ENCODE measurements at places on chromosomes 5 and 9.
A peak's percentile ranks its signal among the peaks of the same experiment; 100 is the strongest.

DNA sequence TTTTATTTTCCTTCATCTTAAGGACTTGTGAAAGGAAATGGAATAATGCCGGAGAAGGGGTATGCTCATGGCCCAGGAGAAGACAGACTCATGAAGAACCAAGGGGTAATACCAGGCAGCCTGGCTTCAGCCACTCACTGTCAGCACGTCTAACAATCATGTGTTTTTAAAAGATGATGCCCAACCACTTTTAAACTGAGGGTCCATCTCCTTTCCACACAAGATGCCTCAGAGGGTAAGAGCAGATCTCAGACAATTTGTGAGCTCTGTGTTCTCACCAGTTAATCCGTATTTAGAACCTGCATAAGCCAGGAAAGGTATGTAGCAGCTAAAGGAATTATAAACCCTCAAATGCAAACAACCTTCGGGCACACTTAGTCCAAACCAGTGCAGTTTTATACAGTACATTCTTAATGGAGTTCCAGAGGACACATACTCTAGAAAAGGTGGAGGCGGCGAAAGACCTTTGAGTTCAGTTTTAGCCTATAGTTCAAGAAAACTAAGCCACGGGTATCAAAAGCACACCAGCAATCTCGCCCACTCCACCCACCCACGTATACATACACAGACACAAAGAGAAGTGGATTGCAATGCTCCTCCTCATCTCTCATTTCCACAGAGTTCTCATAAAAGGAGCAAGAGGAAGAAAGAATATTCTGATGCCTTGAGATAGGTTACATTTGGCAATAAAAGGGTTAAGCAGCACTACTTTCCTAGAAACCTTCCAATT lies 2.6 kb downstream of the DIAPH1 start:
- DNase-seq: no peak

DNA sequence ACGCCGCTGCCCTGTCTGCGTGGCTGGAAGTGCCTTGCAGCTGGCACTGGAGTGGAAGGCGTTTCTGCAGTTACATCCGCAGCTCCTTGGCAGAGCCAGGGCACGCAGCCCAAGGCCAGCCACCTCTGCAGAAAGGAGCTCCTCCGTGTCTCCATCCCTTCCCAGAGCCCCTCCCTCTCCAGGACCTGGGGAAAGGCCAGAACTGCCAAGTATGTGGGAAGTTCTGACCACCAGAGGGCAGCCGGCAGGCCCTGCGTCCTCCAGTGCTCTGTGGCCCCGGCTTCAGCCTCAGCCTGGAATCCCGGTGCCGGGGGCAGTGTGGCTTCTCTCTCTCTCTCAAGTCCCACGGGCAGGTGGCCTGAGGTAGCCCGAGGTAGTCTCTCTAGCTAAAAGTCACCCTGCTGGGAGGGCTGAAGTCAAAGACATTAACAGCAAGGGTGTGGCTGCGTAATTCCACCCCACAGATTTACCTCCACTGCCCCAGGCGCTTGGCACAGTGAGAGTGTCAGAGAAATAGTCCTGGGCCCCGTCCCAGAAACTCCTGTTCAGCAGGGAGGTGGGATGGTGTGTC lies 101.7 kb upstream of the FCN2 start:
- DNase-seq: peak; percentile 30

GRCh38 chr9:82651474-82651873 lies 411.5 kb downstream of the RASEF start:
- DNase-seq: no peak

- no peak for DNase-seq
Measured at GRCh38 chr5:95754545-95754944, 23.4 kb downstream of the RHOBTB3 start.

DNA sequence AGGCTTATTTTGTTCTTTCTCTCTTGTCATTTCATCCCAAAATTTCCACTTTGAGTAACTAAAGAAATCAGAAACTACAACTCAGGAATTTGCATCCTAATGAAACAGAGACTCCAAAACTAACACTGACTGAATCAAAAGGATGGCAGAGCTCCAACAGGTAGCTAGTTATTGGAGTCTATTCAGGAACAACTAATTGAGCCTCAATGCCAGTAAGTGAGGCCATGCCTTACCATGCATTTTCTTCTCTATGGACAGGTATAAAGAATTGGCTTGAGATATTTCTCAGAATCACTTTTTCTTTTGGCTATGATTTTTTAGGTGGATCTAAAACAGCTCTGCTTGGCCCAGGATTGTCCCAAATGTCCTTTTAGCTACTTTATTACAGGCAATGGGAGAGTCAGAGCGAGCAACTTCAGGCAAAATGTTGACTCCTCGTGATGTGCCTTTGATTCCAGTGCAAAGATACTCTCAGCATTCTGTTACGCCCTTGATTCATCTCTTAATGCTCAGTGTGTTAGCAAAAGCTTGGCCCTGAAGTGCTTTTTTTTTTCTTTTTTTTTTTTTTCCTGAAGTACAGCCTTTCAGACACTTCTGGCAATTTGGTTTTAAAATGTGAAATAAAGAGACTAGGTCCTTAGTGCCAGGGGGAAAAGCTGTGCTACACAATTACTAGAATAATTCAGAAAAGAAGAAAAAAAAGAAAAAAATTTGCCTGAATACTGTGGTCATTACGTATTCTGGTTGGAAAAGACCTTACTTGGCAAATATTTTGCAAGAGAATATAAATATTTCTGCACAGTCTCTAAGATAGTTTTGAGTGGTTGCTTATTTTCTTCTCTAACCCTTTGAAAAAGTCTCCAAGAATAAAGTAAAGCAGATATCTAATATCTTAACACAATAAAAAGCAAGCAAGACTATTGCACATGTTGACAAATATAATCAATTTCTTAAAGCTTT lies 423.7 kb downstream of the ANXA1 start:
- DNase-seq: no peak

GRCh38 chr5:121805911-121806310 lies 45.8 kb upstream of the FTMT start:
- DNase-seq: no peak

DNA sequence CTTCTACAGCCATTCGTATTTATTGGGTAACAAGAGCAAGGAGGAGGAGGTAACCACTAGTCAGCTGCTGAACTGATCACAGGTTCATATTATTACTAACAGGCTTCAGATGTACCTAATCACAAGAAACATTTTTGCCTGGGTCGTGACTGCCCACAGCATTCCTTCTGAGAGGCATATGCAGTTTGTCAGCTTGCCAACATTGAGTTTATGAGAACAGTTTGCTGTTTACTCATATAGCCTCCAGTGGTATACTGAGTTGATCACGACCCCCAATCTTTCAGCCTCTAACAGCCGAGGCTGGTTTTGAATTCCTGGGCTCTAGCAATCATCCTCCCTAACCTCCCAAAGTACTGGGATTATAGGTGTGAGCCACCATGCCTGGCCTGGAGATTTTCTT lies 693.6 kb downstream of the TLE1 start:
- no peak for DNase-seq

DNA sequence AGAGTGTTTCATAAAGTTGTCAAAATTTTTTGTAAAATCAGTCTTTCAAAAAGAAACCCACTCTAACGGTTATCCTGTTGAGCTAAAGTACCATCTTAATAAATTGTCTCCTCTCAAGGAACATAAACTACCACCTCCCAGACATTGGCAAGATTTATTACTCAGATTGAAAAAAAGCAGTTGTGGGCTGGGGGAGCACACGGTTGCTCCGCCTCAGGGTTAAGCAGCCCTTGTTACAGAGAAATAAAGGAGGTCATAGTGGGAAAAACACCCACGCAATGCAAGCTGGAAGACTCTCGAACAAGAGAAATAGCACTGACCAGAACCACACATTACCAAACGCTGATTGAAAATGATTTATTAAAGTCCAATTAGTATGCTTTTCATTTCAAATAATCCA lies 165.3 kb downstream of the LPAR1 start:
- DNase-seq: no peak

DNA sequence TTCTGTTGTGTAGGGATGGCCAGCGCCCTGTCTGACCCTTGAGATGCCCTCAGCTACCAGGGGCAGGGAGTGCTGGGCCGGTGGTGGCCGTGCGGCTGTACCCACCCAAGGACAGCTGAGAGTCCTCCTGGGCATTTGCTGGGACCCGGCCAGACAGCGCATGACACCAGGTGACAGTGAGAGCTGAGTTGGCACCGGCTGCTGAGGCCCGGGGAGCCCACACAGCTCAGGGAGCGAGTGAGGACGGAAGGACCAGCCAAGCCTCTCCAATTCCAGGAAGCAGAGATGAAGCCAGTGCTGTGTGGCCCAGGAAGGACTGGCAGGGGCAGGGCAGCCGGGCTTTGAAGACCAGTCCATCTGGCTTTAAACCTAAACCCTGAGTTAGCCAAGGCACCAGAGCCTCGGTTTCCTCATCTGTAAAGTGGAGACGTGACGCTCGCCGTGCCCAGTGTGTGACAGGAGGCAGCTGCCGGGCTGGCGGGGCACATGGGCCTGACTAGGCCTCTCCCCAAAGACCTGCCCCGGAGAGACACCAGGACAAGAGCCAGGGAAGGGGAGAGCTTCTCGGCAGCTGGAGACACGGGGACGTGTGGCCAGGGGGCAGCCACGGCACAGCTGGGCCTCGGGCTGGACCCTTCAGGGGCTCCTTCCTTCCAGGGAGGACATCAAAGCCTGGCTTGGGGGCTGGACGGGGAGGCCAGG lies 3.0 kb upstream of the AGPAT2 start:
- no peak for DNase-seq

DNA sequence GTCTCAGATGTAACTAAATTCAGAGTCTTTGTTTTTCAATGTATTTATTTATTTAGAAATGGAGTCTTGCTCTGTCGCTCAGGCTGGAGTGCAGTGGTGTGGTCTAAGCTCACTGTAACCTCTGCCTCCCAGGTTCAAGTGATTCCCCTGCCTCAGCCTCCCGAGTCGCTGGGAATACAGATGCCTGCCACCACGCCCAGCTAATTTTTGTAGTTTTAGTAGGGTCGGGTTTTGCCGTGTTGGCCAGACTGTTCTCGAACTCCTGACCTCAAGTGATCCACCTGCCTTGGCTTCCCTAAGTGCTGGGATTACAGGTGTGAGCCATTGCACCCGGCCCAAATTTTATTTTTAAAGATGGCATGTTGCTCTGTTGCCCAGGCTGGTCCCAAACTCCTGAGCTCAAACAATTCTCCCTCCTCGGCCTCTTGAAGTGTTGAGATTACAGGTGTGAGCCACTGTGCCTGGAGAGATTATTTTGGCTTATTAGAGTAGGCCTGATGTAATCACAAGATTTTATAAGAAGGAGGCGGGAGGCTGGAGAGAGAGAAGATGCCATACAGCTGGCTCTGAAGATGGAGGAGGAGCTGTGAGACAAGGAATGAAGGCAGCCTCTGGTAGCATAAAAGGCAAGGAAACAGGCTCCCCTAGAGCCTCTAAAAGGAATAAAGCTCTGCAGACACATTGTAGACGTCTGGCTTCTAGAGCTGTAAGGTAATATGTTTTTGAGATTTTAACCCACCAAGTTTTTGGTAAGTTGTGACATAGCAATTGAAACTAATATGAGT lies 12.9 kb upstream of the KLF9 start:
- DNase-seq: no peak

GRCh38 chr9:13179257-13179656 lies 100.2 kb downstream of the MPDZ start:
- no peak for DNase-seq

GRCh38 chr5:92599217-92599810 lies 981.7 kb downstream of the NR2F1-AS1 start:
- peak; percentile 1 for DNase-seq

DNA sequence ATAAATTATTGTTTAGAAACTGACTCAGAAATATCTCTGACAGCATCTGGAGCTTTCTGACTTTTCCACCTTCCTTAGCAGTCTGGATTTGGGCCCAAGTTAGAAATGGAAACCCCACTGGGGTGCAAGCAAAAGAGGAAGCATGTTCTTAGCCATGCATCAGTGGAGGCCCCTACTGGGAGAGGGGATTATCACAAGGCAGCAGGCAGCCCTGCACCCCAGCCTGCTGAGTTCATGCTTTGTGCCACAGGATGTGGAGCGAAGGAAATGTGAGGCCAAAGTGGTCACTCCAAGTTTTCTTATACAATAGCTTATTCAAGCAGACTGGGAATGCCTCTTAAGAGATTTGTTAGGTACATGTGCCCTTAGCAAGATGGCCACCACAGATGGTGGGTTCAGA lies 146.5 kb upstream of the TLX3 start:
- DNase-seq: no peak

DNA sequence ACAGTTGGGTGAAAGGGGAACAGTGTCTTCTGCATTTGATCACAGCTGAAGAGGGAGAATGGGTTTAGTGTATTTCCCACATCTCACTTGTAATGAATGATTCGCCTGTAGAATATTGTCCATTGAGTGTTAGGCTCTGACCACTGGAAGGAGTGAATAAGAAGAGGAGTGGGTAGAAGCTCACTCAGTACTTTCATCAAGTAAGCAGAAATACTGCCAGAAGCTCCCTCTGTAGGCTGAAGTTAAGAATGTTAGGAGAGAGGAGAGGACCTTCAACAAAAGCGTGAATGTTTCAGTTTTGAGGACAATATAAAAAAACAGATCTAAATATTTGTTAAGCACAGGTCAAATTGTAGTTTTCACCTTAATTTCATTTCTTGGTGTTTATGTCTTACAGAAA lies 27.5 kb downstream of the FSD1L start:
- DNase-seq: peak; percentile 29

DNA sequence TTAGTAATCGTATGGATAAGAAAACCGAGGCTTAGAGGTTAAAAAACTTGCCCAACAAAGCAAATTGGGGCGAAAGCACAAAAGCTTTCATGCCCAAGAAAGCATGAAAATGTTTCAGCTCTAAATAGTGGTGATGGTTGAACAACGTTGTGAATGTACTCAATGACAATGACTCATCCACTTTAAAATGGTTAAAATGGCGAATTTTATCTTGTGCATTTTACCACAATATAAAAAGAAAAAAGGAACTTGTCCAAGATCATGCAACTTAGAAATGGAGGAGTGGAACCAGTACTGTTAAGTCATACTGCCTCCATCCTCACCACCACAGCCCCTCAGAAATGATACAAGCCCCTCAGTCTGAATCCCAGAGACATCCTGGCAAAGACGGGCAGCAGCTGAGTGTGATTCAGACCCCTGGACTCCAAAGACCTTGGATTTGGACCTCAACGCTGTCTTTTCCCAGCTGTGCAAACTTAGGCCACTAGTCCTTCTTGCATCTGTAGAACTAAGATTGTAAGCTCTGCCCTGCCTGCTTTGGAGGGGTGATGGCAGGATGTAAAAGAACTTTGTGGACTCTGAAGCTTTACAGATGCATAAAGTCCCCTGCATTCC lies 158.4 kb downstream of the GABBR2 start:
- peak; percentile 31 for DNase-seq

- DNase-seq: peak; percentile 31
Measured at GRCh38 chr5:96879665-96880064, 3.4 kb downstream of the ERAP2 start.

GRCh38 chr5:81986126-81986525 lies 14.3 kb downstream of the ATG10 start:
- DNase-seq: no peak

- no peak for DNase-seq
Measured at GRCh38 chr5:33890131-33891032, 1.4 kb downstream of the ADAMTS12 start.

Data from inflammatory macrophage treated with lipopolysaccharide for 4 hours (primary cell).